Smooth muscle cell of the pulmonary artery (primary cell): ENCODE measurements at places on chromosomes 6 and 20. TPM values are rescaled to one million over a fixed set of nuclear protein-coding genes. Genes with fewer than 3 reads are reported as not detected.

The CASP8AP2 gene
- total RNA-seq: 10.9 and 12.6 TPM in 2 replicates

The PGBD1 gene
- 4.4 and 4.9 TPM in 2 replicates for total RNA-seq

The SLC32A1 gene
- total RNA-seq: not detected in 2 replicates

The TBXT gene
- not detected in 2 replicates for total RNA-seq

The SPTLC3 gene
- total RNA-seq: 3.8 and 3.9 TPM in 2 replicates

The AK9 gene
- 2.9 and 5.0 TPM in 2 replicates for total RNA-seq

The MEI4 gene
- not detected in 2 replicates for total RNA-seq

The IRF4 gene
- total RNA-seq: under 0.01 TPM in 1 of 2 replicates, not detected in the other
